H1 (cell line): ENCODE measurements at places on chromosomes 1 and 21. TPM values are rescaled to one million over a fixed set of nuclear protein-coding genes. Genes with fewer than 3 reads are reported as not detected.
A peak's percentile ranks its signal among the peaks of the same experiment; 100 is the strongest.

SLC9C2 gene
- total RNA-seq, result not detected in 2 replicates

SPATC1L gene
- total RNA-seq, result 49.4 and 50.0 TPM in 2 replicates

NEK7 gene
- 7.8 and 10.0 TPM in 2 replicates for total RNA-seq

LCE1B gene
- not detected in 2 replicates for total RNA-seq

ATAD3B gene
- 63.0 and 64.4 TPM in 2 replicates for total RNA-seq

KCNE1 gene
- 0.15 and 0.28 TPM in 2 replicates for total RNA-seq

ETV3L gene
- 0.17 and 0.25 TPM in 2 replicates for total RNA-seq

CCDC27 gene
- total RNA-seq, result not detected in 2 replicates

HSD3B1 gene
- not detected in 2 replicates for total RNA-seq

NAV1 gene
- total RNA-seq, result 42.7 and 43.6 TPM in 2 replicates

DNA sequence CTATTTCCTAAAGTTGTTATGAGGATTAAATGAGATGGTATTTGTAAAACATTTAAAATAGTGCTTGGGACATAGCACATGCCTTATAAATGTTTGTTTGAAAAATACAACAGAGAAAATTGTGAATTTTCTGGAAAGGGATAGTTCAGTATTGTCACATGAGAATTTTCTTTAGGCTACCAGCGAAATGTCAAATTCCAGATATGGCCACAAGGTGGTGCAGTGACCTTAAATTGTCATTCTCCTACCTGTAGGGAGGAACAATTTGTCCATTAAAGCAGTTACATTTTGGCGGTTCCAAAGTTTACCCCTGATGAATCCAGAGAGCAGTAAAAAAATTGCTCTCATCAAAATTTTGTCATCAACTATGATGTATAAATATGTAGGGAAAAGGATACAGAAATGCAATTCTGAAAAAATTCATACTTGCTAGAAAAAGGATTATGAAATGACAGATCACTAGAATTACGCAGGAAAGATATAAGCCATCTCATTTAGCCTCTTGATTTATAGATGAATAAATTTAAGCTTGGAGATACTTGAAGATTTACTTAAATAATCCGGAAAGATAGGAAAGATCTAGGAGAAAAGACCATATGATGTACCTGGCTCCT lies 50.2 kb upstream of the TSHB start:
- no peaks in the 10 kb centered on the region for H3K27me3 ChIP-seq
- no peaks in the 10 kb centered on the region for H3K36me3 ChIP-seq
- peak; percentile 81 for DNase-seq
- H3K4me1 ChIP-seq, result no peaks in the 10 kb centered on the region

- DNase-seq, result no peak
- no peak overlapping the region for H3K4me3 ChIP-seq
- H3K36me3 ChIP-seq, result no peaks in the 10 kb centered on the region
- no peak overlapping the region for H3K27ac ChIP-seq
These were observed 43.2 kb downstream of the HLCS start for GRCh38 chr21:36923270-36923669.

- H3K4me3 ChIP-seq, result no peak overlapping the region
- H3K27me3 ChIP-seq, result no peaks in the 10 kb centered on the region
- no peaks in the 10 kb centered on the region for H3K4me1 ChIP-seq
- no peaks in the 10 kb centered on the region for H3K36me3 ChIP-seq
These were observed 66.8 kb downstream of the COLGALT2 start for GRCh38 chr1:183970516-183971300.

GRCh38 chr1:209929751-209930150 lies 8.3 kb upstream of the SYT14 start:
- no peaks in the 10 kb centered on the region for H3K4me1 ChIP-seq
- no peak overlapping the region for H3K4me3 ChIP-seq
- DNase-seq, result no peak
- no peaks in the 10 kb centered on the region for H3K27me3 ChIP-seq
- no peaks in the 10 kb centered on the region for H3K36me3 ChIP-seq

DNA sequence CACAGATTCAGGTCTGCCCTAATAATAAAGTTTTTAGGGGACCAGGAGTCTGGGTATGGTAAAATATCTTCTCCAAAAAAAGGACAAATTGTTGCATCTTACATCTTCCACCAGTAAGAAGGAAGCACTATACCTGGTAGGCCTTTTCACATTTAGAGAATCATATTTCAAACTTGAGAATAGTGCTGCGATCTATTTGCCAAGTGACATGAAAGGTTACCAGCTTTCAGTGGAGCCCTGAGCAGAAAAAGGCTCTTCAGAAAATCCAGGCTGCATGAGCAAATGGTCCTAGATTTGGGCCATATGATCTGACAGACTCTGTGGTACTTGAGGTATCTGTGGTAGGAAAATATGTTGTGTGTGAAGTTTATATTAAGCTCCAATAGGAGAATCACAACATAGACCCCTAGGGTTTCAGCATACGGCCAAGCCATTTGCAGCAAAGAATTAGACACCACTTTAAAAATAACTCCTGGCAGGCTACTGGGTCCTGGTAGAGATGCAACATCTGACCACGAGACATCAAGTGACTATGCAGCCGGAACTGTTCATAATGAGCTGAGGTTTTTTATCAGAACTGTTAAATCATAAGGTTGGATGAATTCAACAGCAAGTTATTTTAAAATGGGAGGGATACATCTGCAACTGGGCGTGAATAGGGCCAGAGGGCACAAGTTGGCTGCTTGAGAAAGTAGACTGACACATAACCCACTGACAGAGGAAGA lies 38.6 kb upstream of the CCDC190 start:
- no peaks in the 10 kb centered on the region for H3K4me1 ChIP-seq
- H3K36me3 ChIP-seq, result no peaks in the 10 kb centered on the region
- no peak overlapping the region for H3K27ac ChIP-seq
- no peak for DNase-seq

GRCh38 chr1:111213412-111213811 lies 13.0 kb upstream of the DENND2D start:
- peaks cover 7% of the 10 kb centered on the region; the same call in 1 of the 2 replicates for H3K4me1 ChIP-seq
- no peaks in the 10 kb centered on the region for H3K27me3 ChIP-seq
- no peak overlapping the region for H3K27ac ChIP-seq
- no peak for DNase-seq
- H3K4me3 ChIP-seq, result no peak overlapping the region

DNA sequence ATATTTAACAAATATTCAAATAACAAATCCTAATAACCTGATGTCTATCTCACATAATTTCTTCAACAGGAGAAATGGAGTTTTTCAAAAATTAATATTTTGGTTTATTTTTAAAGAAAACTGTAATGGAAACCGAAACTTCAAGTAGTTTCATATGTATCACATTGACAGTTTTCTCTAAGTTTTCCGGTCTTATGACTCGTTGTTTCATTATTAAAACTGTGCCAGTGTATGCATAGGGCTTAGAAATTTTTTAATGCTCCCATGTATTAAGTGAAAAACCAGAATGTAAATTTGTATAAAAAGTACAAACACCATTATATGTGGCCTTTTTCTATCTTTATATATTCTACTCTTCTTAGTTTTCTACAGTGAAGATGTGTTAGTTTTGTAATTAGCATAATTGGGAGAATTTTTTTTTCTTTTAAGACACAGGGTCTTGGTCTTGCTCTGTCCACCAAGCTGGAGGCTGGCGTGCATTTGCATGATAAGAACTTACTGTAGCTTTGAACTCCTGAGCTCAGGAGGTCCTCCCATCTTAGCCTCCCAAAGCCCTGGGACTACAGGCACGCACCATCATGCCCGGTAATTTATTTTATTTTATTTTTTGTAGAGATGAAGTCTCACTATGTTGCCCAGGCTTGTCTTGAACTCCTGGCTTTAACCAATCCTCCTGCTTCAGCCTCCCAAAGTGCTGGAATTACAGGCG lies 43.9 kb upstream of the SAMSN1 start:
- H3K27ac ChIP-seq, result no peak overlapping the region
- no peaks in the 10 kb centered on the region for H3K27me3 ChIP-seq
- H3K4me3 ChIP-seq, result no peak overlapping the region
- H3K36me3 ChIP-seq, result no peaks in the 10 kb centered on the region
- no peaks in the 10 kb centered on the region for H3K4me1 ChIP-seq

DNA sequence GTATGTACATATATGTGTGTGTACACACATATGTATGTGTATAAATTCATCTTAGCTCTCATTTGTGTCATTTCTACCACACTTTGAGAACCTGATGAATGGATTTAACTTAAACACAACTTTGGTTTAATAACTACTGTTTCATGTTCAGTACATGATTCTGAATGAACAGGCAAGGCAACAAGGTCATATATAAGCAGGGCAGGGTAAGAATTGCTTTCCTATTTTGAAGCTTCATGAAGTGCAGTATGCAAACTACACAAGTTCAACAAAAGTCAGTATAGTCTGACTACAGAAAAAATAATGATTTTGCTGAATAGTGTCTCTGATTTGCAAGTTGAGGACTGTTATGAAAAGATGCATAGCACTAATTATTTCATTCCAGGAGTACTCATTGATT lies 127.6 kb downstream of the KCNK2 start:
- no peak overlapping the region for H3K4me3 ChIP-seq
- no peaks in the 10 kb centered on the region for H3K4me1 ChIP-seq
- H3K36me3 ChIP-seq, result no peaks in the 10 kb centered on the region
- H3K27me3 ChIP-seq, result no peaks in the 10 kb centered on the region
- H3K27ac ChIP-seq, result no peak overlapping the region
- DNase-seq, result no peak

GRCh38 chr1:158809862-158810261 lies 21.3 kb upstream of the MNDA start:
- H3K4me1 ChIP-seq, result no peaks in the 10 kb centered on the region
- H3K36me3 ChIP-seq, result no peaks in the 10 kb centered on the region
- no peaks in the 10 kb centered on the region for H3K27me3 ChIP-seq
- no peak overlapping the region for H3K4me3 ChIP-seq

- H3K36me3 ChIP-seq, result peaks cover 9% of the 10 kb centered on the region
- H3K27ac ChIP-seq, result no peak overlapping the region
- no peak overlapping the region for H3K4me3 ChIP-seq
These were observed 26.2 kb upstream of the KNCN start for GRCh38 chr1:46577671-46578070.

DNA sequence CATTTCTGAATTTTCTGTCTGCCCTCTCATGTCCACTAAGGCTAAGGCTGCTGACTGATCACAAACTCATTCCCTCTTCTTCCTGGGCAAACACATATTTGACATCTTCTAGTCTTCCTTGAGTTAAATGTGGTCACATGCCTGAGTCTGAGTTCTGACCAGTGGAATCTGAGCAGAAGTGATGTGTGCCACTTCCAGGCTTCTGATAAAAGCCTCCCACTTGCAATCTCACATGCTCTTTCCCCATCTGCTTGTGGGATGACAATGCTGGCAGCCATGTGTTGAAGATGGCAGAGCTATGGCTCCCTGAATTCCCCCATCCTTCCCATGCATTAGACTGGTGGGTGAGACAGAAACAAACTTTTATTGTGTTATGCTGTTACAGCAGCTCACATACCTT lies 149.9 kb upstream of the ZNF648 start:
- no peaks in the 10 kb centered on the region for H3K36me3 ChIP-seq
- H3K4me1 ChIP-seq, result no peaks in the 10 kb centered on the region; the same call in none of the 2 replicates
- no peak overlapping the region for H3K4me3 ChIP-seq
- no peak for DNase-seq

DNA sequence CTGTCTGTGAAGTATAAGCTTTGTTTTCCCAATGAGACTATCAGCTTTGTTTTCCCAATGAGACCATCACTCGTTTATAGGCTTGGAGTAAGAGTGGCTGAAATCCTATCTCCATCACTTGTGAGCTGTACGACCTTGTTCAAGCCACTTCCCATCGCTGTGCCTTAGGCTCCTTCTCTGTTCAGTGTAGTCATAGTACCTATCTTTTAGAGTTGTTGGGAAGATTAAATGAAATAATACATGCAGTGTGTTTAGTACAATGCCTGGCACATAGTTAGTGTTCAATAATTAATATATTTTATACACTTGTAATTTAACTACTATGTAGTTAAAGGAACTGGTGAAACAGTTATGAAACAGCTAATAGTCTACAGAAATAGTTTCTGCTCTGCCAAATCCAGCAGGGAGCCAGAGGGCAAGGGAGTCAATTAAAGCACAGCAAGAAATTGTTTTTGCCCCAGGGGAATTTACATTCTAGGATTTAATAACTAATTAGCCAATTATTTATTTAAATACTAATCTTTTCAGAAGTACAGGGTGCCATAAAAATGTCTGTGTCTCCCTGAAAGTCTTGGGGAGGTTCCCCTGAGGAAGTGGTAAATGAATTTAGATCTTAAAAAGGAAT lies 139.3 kb upstream of the HMCN1 start:
- no peak for DNase-seq
- H3K27ac ChIP-seq, result no peak overlapping the region
- no peaks in the 10 kb centered on the region for H3K27me3 ChIP-seq
- no peak overlapping the region for H3K4me3 ChIP-seq
- H3K36me3 ChIP-seq, result no peaks in the 10 kb centered on the region

DNA sequence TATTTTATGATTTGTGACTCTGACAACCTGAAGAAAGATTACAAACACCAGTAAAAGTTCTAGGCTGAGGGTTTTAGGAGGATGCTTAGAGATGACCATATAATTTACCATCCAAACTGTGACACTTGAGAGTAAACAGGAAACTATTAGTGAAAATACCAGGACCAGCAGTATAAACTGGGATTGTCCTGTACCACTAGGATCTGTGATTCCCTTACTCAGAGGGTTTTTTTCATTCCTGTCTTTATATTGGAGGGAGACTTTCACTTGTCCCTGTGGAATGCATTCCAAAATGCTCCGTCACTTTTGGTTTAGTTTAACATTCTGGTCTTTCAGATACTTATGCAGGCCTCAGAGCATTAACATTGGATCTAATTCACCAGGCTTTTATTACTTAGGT lies 482.9 kb downstream of the PTBP2 start:
- no peaks in the 10 kb centered on the region for H3K27me3 ChIP-seq
- H3K4me3 ChIP-seq, result no peak overlapping the region
- peaks cover 4% of the 10 kb centered on the region for H3K4me1 ChIP-seq
- DNase-seq, result no peak
- no peak overlapping the region for H3K27ac ChIP-seq

DNA sequence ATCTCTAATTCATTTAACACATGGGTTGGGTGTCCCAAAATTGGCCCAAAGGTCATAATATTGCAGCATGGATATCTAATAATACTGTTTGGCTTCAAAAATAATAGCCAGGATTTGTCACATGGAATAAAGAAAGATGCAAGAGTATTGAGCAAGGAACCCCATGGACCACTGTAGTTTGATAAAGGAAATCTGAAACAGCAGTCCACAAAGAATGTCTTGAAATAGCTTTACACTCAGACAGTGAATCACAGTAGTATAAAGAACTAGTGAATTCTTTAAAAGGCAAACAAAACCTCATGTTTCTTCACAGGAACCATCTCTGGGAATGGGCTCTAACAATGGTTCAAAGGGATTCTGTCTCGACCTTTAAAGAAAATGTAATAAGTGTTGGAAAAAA lies 576.1 kb upstream of the ZRANB2 start:
- H3K4me1 ChIP-seq, result no peaks in the 10 kb centered on the region
- no peak overlapping the region for H3K4me3 ChIP-seq
- H3K27ac ChIP-seq, result no peak overlapping the region
- no peak for DNase-seq
